T-cell (primary cell): ENCODE measurements at places on chromosomes 6 and 20.

DNA sequence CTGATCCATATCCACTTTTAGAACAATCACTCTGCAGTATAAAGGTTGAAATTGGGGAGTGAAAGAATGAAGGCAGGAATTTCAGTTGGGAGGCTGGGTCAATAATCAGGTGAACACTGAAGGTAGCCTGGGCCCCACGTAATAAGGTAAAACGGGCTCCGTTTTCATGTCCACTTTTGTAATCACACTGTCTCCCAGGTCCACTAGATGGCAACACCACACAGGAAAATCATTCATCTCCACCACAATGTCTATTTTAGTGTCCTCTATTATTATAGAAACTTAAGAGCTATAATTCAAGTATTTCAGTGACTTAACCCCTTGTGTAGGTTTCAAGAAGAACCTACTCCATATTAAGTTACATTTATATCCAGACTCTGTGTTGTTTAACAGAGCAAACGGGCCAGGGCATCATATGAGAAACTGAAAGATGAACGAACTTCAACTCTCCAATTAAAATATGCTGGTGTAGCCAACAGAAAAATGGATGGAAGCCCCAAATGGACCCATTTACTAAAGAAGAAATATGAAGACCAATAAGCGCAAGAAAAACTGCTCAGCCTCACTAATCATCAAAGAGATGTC, 45.9 kb upstream of the MC3R start:
- no peak for DNase-seq

GRCh38 chr6:13417954-13418353, 69.4 kb downstream of the GFOD1 start:
- no peak for DNase-seq

- DNase-seq, result no peak
These were observed 12.0 kb upstream of the DTNBP1 start for GRCh38 chr6:15674690-15675386.

- DNase-seq, result no peak
These were observed 343.6 kb downstream of the FRK start for GRCh38 chr6:115717062-115717461.

GRCh38 chr6:72787391-72788031, 165.6 kb downstream of the KCNQ5 start:
- no peak for DNase-seq

- DNase-seq, result no peak
These were observed 514.2 kb downstream of the C6orf118 start for GRCh38 chr6:164795056-164795815.

- DNase-seq, result no peak
These were observed 14.0 kb upstream of the RUNX2 start for GRCh38 chr6:45314146-45314545.

- no peak for DNase-seq
These were observed 24.2 kb downstream of the MGME1 start for GRCh38 chr20:17992847-17993513.
